ENCODE measurements at places on chromosomes 6 and 20. TPM values are rescaled to one million over a fixed set of nuclear protein-coding genes. Genes with fewer than 3 reads are reported as not detected.

Gene C6orf141
- total RNA-seq, result 0.89 TPM

DNA sequence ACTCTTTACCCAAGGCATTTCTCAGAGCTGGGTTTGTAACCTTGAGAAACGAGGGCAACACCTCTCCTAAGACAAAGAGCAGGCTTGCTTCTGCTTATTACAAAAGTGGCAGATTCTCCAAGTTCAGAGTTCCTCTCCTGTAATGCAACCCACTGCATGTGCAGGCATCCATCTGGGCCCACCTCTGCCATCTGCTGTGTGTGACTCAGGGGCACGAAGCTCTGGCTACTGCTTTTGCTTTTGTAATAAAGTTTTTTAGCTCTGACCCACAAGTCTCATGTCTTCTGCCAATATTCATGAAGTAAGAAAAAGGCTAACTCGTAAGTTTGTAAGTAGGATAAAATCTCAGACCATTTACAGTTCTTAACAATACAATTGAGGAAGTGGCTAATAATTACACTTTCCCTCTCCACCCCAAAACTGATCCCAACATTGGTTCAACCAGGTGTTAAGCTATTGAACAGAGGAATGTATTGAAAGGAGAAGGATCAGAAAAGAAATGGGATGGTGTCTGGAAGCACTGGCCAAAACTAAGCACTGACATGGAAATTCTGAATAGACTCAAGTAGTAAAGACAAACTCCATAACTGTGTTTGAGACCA is 51.7 kb upstream of the SMLR1 start:
- no peak for DNase-seq

- DNase-seq, result no peak
Measured at GRCh38 chr6:17768881-17769280, 62.2 kb upstream of the NUP153 start.

GRCh38 chr20:13953227-13953626 is 37.2 kb downstream of the SEL1L2 start:
- no peak for DNase-seq

DNA sequence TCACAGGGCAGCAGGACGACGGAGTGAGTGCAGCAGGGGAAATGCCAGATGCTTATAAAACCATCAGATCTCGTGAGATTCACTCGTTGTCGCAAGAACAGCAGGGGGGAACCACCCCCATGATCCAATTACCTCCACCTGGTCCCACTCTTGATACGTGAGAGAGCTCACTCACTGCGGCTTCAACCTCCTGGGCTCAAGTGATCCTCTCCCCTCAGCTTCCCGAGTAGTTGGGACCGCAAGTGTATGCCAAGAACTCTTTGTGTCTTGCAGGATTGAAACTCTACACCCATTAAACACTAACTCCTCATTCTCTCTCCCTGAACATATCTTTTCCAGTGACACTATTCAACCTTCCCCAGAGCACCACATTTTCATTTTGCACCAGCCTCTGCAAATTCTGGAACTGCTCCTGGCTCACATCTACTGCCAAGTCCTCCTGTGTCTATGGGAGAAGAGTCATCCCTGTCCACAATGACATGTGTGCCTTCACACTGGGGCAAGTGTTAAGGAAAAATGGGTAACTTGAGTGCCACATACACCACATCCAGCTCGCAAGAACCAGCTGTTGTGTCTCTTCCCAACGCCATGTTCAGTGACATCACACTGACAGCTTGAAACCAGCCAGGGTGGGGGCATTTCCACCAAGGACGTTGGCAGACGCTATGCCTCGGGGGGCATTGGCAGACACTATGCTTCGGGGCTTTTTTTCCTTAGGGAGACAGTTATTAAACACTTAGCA is 14.7 kb upstream of the TAF4 start:
- no peak for DNase-seq

DNA sequence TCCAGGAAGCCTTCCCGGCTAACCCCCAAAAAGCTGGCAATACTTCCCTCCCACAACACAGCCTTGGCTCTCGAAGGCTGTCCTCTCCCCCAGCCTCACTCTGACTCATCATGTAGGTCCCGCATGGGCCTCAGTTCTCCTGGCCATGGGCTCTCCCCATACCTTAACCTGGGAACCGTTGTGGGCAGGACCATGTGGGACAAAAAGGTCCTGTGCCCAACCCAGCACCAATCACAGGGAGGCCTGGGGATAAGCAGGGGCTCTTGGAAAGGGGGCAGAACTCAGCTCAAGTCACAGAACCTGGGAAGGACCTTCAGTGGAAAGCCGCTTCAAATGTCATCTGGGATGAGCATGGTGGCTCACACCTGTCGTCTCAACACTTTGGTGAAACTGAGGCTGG is 45.5 kb downstream of the MRPL14 start:
- no peak for DNase-seq

All from neural crest cell (in vitro differentiated cells).